ENCODE measurements at places on chromosomes 2 and 18. TPM values are rescaled to one million over a fixed set of nuclear protein-coding genes. Genes with fewer than 3 reads are reported as not detected.
A peak's percentile ranks its signal among the peaks of the same experiment; 100 is the strongest.

TNFAIP6 gene
- polyA plus RNA-seq: 28.5 TPM

GULP1 gene
- 53.1 TPM for polyA plus RNA-seq

CDH2 gene
- 15.3 TPM for polyA plus RNA-seq

DSG4 gene
- polyA plus RNA-seq: not detected

TMEM200C gene
- polyA plus RNA-seq: 0.10 TPM

PSMA8 gene
- not detected for polyA plus RNA-seq

ALS2 gene
- polyA plus RNA-seq: 21.8 TPM

B4GALT6 gene
- polyA plus RNA-seq: 5.2 TPM

FAM228A gene
- 4.3 TPM for polyA plus RNA-seq

- no peaks in the 10 kb centered on the region for H3K36me3 ChIP-seq
- no peaks in the 10 kb centered on the region for H3K4me1 ChIP-seq
- no peaks in the 10 kb centered on the region for H3K27me3 ChIP-seq
- H3K4me3 ChIP-seq: no peak overlapping the region
Measured at GRCh38 chr18:12819841-12820240, 64.2 kb downstream of the PTPN2 start.

DNA sequence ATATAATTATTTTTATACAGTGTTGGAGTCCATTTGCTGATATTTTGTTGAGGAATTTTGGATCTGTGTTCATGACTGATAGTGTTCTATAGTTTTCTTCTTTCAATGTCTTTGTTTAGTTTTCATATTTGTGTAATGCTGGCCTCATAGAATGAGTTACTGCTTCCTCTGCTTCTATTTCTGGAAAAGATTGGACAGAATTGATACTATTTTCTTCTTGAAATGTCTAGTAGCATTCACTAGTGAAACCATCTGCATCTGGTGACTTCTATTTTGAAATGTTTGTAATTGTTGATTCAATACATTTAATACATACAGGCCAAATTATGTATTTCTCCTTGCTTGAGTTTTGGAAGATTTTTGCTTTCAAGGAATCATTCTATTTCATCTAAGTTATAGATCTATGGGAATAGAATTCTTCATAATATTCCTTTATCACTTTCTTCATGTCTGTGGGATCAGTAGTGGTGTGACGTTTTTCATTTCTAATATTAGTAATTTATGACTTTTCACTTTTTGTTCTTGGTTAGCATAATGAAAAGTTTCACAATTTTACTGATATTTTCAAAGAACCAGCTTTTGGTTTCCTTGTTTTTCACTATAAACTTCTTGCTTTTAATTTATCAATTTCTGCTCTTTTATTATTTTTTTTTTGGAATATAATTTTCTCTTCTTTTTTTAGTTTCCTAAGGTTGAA lies 509.9 kb upstream of the VRK2 start:
- H3K4me3 ChIP-seq: no peak overlapping the region
- no peaks in the 10 kb centered on the region for H3K27me3 ChIP-seq
- no peaks in the 10 kb centered on the region for H3K36me3 ChIP-seq
- no peaks in the 10 kb centered on the region for H3K4me1 ChIP-seq
- H3K27ac ChIP-seq: no peak overlapping the region

DNA sequence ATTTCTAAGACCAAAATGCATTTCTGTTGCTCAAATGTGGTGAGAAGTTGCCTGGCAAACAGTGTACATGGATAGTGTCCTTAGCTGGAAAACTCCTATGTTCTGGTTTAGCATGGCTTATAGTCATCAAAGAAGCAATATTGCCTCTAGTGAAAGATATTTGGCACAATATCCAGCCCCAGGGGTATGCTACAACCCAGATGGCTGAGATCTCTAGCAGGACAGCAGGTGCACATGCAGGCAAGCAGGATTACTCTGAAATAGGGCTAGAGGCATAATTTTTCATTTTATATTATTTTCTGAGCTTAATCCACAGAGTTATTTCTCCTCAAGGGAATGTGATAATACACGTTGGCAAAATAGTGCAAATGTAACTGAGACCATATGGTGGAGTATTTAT lies 34.0 kb downstream of the CCDC195 start:
- H3K4me1 ChIP-seq: peaks cover 5% of the 10 kb centered on the region
- no peaks in the 10 kb centered on the region for H3K36me3 ChIP-seq
- no peak overlapping the region for H3K4me3 ChIP-seq
- no peaks in the 10 kb centered on the region for H3K27me3 ChIP-seq
- H3K27ac ChIP-seq: no peak overlapping the region

GRCh38 chr2:69624131-69624530 lies 19.4 kb downstream of the AAK1 start:
- no peak overlapping the region for H3K4me3 ChIP-seq
- no peaks in the 10 kb centered on the region for H3K36me3 ChIP-seq
- peak; percentile 73 for DNase-seq
- H3K27ac ChIP-seq: no peak overlapping the region
- peaks cover 2% of the 10 kb centered on the region for H3K4me1 ChIP-seq
- H3K27me3 ChIP-seq: no peaks in the 10 kb centered on the region

- no peak overlapping the region for H3K27ac ChIP-seq
- H3K4me3 ChIP-seq: no peak overlapping the region
- no peak for DNase-seq
- H3K36me3 ChIP-seq: no peaks in the 10 kb centered on the region
- no peaks in the 10 kb centered on the region for H3K27me3 ChIP-seq
Measured at GRCh38 chr18:26630596-26630995, 82.2 kb upstream of the KCTD1 start.

DNA sequence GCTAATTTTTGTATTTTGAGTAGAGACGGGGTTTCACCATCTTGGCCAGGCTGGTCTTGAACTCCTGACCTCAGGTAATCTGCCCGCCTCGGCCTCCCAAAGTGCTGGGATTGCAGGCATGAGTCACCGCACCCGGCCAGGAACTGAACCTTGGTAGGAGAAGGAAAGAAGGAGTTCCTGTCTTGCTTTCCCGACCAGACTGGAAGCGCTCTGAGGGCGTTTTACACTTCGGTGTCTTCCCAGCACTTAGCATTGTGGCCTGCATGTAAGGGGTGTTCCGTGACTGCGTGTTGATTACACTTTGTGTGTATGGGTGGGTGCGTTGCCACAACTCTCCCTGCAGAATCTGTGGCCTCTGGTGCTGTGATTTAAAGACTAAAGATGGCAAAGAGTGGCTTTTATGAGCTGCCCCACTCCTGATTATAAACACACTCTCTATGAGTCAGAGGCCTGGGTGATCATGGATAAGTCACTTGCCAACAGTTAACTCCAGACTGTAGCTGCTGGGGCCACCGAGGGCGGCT lies 46.0 kb downstream of the ODC1 start:
- DNase-seq: peak; percentile 43
- peaks cover 7% of the 10 kb centered on the region for H3K4me1 ChIP-seq
- no peaks in the 10 kb centered on the region for H3K27me3 ChIP-seq
- no peaks in the 10 kb centered on the region for H3K36me3 ChIP-seq

GRCh38 chr2:9327873-9328352 lies 95.4 kb downstream of the ITGB1BP1 start:
- H3K4me1 ChIP-seq: no peaks in the 10 kb centered on the region
- H3K27ac ChIP-seq: no peak overlapping the region
- peaks cover 3% of the 10 kb centered on the region for H3K36me3 ChIP-seq
- no peak overlapping the region for H3K4me3 ChIP-seq
- H3K27me3 ChIP-seq: no peaks in the 10 kb centered on the region

- H3K4me3 ChIP-seq: no peak overlapping the region
- no peak overlapping the region for H3K27ac ChIP-seq
- no peaks in the 10 kb centered on the region for H3K36me3 ChIP-seq
- H3K4me1 ChIP-seq: no peaks in the 10 kb centered on the region
- no peak for DNase-seq
Measured at GRCh38 chr2:187749804-187750431, 195.7 kb upstream of the TFPI start.

- peak; percentile 57 for DNase-seq
- no peaks in the 10 kb centered on the region for H3K27me3 ChIP-seq
- H3K4me1 ChIP-seq: peaks cover 4% of the 10 kb centered on the region
- H3K4me3 ChIP-seq: no peak overlapping the region
- no peak overlapping the region for H3K27ac ChIP-seq
Measured at GRCh38 chr2:128736689-128737545, 418.2 kb upstream of the HS6ST1 start.

GRCh38 chr2:119422360-119423107 lies 9.1 kb upstream of the TMEM37 start:
- no peaks in the 10 kb centered on the region for H3K36me3 ChIP-seq
- H3K4me3 ChIP-seq: no peak overlapping the region
- peaks cover 28% of the 10 kb centered on the region for H3K27me3 ChIP-seq
- H3K4me1 ChIP-seq: no peaks in the 10 kb centered on the region
- no peak for DNase-seq

DNA sequence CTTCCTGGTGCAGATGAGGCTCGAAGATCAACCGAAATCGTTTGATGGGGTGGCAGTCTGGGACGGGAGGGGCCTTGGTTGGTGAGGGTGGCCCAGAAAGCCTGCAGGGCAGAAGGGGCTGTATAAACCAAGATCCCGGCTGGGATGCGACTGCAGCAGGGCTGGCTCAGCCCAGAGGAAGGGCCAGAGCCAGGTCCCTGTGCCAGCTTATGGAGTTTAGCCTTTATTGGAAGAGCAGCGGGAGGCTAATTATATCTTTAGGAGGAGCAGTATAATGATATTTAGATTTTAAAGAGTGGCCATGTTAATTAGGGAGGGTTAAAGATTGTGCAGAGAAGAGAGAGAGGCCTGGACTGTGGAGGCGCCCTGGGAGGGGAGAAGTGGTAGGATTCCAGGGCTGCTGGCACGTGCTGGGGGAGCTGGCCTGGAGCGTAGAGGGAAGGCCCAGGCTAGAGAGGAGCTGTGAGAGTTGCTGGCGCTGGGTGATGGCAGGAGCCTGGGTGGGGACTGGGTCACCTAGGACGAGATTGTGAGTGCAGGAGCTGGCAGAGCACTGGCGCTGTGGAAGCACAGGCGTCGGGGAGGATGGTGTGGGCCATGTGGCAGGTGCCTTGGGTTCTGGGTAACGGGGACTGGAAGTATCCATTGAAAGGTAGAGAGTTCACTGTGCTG lies 25.1 kb downstream of the TRAF3IP1 start:
- H3K27ac ChIP-seq: no peak overlapping the region
- H3K4me3 ChIP-seq: no peak overlapping the region
- H3K36me3 ChIP-seq: peaks cover 3% of the 10 kb centered on the region
- no peak for DNase-seq

DNA sequence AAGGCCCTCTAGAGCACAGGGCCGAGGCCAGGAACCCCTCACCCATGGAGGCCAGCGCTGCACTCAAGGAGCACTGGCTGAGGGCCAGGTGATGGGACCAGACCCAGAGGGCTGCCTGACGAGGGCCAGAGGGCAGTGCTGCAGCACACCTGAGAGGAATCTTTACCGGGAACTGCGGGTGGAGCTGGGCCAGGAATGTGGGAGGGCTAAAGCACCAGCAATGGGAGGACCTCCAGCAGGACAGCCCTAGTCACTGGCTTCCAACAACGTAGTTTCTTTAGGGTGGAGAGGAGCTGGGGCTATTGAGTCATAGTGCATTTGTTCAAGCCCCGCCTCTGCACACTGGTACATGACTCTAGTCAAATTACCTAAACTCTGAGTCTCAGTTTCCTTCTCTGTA lies 143.4 kb downstream of the TMEM17 start:
- no peak overlapping the region for H3K27ac ChIP-seq
- DNase-seq: no peak
- H3K4me1 ChIP-seq: no peaks in the 10 kb centered on the region
- H3K36me3 ChIP-seq: no peaks in the 10 kb centered on the region
- H3K27me3 ChIP-seq: no peaks in the 10 kb centered on the region

DNA sequence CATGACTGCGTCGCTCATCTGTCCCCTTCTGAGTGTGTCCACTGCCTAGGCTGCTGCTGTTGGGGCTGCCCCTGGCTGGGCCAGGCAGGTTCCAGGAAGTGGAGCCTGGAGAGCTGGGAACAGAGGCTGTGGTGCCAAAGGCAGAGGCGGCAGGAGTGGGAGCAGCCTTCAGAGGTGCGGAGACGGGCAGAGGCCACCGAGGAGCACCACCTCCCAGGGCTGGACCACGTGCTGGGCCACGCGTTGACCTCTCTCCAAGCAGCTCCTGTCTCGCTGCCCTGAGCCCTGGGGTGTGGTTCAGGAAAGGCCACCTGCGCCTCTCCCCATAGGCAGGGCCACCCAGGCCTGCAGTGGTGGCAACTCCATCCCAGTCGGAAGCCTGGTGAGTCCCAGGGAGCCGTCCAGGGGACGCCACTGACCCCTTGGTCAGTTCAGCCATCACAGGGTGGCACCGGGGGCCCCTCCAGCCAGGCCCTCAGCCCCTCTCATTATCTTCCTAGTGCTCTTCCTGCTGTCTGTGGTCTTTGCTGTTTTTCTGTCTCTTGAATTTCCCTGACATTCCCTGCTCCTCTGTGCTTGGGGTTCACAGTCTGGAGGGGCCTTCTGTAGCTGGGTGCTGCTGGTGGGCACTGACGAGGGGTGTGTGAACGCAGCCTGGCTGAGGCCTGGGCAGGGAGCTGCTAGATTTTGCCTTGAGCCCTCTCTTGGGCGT lies 122.8 kb upstream of the HS6ST1 start:
- peaks cover 3% of the 10 kb centered on the region for H3K4me1 ChIP-seq
- no peak overlapping the region for H3K27ac ChIP-seq
- no peak for DNase-seq
- H3K27me3 ChIP-seq: no peaks in the 10 kb centered on the region
- H3K36me3 ChIP-seq: no peaks in the 10 kb centered on the region

DNA sequence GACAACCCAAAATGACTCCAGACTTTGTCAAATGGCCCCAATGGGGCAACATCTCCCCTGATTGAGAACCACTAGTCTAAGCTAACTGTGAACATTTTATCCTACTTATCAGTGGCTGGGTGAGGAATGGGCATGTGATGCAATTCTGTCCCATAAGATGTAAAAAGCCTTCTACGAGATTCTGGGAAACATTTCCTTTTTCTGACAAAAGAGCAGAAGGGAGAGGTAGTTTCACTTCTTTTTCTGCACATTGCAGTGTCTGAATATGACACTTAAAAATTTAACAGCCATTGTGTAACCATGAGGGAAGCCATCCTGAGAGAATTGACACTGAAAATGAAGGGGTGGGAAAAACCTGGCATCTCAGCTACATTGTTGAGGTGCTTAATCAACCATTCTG lies 17.3 kb upstream of the MARCHF4 start:
- DNase-seq: peak; percentile 71
- H3K36me3 ChIP-seq: no peaks in the 10 kb centered on the region
- no peak overlapping the region for H3K4me3 ChIP-seq
- H3K27ac ChIP-seq: no peak overlapping the region
- H3K4me1 ChIP-seq: no peaks in the 10 kb centered on the region
- no peaks in the 10 kb centered on the region for H3K27me3 ChIP-seq

DNA sequence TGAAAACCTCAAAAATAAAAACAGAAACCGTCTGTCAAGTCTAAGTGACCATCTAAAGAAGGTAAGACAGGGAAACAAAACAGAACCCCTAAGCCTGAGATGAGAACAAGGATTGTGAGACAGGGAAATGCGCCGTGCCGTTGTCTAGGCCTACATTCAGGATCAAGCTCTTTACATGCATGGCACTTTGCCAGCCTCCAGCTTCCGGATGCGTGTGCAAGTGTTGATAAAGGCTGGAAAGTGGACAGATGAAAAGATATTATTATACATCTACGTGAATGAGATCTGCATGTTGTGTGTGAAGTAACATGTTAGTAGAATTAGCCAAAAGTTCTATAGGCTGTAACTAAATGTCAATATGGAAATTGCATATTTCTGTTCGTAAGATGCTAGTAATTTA lies 28.6 kb upstream of the TMEM87B start:
- no peak overlapping the region for H3K4me3 ChIP-seq
- no peak for DNase-seq
- H3K36me3 ChIP-seq: no peaks in the 10 kb centered on the region
- no peaks in the 10 kb centered on the region for H3K4me1 ChIP-seq

GRCh38 chr2:71893646-71894045 lies 254.0 kb downstream of the CYP26B1 start:
- H3K4me1 ChIP-seq: no peaks in the 10 kb centered on the region
- no peak overlapping the region for H3K27ac ChIP-seq
- H3K4me3 ChIP-seq: no peak overlapping the region
